ENCODE measurements at places on chromosomes 6 and 20. TPM values are rescaled to one million over a fixed set of nuclear protein-coding genes. Genes with fewer than 3 reads are reported as not detected.

NRSN1 gene
- not detected for total RNA-seq

ADGRB3 gene
- total RNA-seq: 3.8 TPM

CLVS2 gene
- total RNA-seq: not detected

- DNase-seq: no peak
These were observed 474.0 kb downstream of the TFAP2B start for GRCh38 chr6:51292659-51293058.

- no peak for DNase-seq
These were observed 367.4 kb downstream of the CD109 start for GRCh38 chr6:74063391-74063790.
